Activated T-cell treated with anti-CD3 and anti-CD28 coated beads for 48 hours (primary cell): ENCODE measurements at places on chromosomes 1 and 21.

DNA sequence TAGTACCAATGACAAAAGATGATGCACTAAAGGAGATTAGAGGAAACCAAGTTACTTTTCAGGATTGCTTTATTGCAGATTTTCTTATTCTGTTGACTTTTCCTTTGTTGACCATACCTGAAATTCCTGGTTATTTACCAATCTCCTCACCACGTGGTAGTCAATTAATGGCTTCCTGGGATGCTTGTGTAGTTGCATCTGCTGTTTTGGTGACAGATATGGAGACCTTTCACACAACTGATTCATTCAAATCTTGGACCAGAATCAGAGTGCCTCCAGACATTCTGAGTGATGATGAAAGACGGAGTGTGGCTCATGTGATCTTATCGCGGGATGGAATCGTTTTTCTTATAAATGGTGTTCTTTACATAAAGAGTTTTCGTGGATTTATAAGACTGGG is 91.3 kb downstream of the CATSPERE start:
- no peak for DNase-seq

DNA sequence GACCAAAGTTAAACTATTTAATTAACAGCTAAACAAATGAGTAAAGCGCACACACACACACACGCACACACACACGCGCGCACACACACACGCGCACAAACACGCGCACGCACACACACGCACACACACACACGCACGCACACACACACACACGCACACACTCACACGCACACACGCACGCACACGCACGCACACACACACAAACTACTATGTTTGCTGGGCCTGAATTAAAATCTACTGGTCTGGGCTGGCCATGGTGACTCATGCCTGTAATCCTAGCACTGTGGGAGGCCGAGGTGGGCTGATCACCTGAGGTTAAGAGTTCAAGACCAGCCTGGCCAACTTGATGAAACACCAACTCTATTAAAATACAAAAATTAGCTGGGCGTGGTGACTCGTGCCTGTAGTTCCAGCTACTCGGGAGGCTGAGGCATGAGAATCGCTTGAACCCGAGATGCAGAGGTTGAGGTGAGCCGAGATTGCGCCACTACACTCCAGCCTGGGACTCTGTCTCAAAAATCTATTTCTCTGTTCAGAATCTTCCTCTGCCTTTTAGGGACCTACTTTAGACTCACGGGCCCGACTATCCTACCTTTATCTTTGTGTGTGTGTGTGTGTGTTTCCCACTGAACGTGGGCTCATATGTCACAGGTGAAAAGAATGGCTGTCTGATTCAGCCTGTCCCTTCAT is 37.5 kb upstream of the DNAJC11 start:
- no peak for DNase-seq

- DNase-seq, result no peak
These were observed 247.6 kb downstream of the KCNJ6 start for GRCh38 chr21:37668462-37669239.

DNA sequence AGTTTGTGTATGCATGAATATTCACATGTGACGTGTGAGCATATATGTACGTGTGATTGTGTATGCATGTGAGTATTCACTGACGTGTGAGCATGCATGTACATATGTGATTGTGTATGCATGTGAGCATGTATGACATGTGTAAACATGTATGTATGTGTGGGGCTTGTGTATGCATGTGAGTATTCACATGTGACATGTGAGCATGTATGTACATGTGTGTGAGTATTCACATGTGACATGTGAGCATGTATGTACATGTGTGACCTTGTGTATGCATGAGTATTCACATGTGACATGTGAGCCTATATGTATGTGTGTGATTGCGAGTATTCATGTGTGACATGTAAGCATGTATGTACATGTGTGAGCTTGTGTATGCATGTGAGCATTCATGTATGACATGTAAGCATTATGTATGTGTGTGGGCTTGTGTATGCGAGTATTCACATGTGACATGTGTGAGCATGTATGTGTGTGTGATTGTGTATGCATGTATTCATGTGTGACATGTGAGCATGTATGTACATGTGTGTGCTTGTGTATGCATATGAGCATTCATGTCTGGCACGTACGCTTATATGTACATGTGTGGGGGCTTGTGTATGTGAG is 47.8 kb downstream of the COL18A1 start:
- no peak for DNase-seq

DNA sequence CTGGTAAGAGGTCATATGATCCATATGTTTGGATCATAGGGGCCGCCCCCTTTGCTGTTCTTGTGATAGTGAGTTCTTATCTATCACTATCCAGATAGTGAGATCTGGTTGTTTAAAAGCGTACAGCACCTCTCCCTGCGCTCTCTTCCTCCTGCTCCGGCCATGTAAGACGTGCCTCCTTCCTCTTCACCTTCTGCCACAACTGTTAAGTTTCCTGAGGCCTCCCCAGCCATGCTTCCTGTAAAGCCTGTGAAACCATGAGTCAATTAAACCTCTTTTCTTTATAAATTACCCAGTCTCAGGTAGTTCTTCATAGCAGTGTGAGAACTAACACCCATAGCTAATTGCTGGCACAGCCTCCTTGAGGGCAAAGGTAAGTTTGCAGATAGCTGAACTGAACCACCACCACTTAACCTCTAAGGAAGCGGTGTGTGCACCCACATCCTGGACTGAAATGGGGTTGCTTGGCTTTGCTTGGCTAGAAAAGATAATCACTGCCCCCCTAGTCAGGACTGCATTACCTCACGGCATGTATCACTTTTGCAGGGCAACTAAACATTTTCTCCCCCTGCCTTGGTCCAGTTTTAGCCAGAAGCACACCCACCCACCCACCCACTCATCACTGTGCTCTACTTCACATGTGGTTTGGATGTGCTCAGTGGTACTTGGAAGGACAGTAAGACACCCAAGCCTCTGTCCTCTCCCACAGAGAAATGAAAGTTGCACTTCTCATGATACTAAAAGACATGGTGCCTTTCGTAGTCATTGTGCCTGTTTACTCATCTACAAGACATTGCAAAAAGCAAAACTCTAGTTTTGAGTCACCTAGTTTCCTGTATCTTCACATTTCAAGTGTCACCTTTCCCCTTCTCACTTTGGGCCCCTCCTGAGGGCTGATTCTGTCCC is 23.1 kb upstream of the PTAFR start:
- DNase-seq, result peak; percentile 48

DNA sequence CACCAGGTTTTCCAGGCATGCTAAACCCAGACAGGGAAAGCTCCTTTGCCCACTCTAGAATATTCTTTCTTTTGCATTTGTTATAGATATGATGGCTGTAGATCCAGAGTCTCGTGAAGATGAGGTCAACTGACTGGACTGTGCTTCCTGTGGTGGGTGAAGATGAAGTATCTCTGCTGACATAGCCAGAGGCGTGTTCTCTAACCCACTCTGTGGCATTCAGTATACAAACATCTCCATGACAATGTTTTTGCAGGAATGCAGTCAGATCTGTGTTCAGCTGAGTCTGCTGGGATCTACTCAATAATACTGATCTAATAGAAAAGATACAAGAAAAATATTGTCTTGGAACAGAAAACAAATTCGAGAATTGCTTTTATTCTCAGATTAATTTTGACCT is 11.3 kb downstream of the RWDD2B start:
- no peak for DNase-seq

GRCh38 chr1:245807954-245808719 is 653.4 kb downstream of the KIF26B start:
- no peak for DNase-seq

- no peak for DNase-seq
These were observed 9.5 kb downstream of the TDRD5 start for GRCh38 chr1:179601093-179601492.
